Stimulated activated CD8-positive, alpha-beta memory T cell treated with anti-CD3 and anti-CD28 coated beads, Interleukin-15, amount 100 ng/mL, for 4 hours (primary cell): ENCODE measurements at places on chromosomes 1 and 21.

GRCh38 chr21:28944296-28944695, 48.4 kb downstream of the LTN1 start:
- DNase-seq: no peak

DNA sequence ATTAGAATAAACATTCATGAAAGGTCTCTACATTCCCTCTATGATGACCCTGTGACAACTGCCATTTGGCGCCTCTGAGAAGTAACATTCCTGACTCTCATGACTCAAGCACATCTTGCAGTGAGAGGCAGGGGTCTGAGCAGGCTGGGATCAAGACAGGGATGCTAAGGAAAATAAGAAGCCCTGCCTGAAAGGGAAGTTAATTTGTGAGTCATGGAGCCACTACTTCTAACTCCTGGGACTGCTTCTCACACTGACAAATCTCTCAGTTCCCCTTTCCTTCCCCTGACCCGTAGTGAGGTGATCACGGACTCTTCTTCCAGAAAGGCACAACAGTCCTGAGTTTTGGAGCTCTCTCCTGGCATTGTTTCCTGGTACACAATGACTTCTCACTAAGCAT, 231.9 kb downstream of the TNR start:
- no peak for DNase-seq

DNA sequence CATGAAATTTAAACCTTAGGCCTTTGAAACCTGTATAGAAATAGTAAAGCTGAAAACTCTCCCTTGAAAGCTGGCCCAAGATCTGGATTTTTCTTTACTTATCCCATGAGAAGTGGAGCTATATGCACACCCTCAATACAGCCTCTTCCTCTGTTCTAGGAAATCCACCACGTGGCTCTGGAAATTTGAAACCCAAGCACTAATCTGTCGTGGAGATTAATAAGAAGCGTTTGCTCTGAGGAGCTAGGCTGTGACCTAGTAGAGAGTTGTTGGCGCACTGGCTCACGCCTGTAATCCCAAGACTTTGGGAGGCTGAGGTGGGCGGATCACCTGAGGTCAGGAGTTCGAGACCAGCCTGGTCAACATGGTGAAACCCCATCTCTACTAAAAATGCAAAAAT, 291.3 kb upstream of the PLXNA2 start:
- no peak for DNase-seq

GRCh38 chr1:191618181-191618580, 540.1 kb upstream of the RGS18 start:
- no peak for DNase-seq

- DNase-seq: no peak
These were observed 65.4 kb downstream of the TOMM20 start for GRCh38 chr1:235063068-235063765.

- no peak for DNase-seq
These were observed 46.9 kb upstream of the PRRC2C start for GRCh38 chr1:171438441-171438840.

DNA sequence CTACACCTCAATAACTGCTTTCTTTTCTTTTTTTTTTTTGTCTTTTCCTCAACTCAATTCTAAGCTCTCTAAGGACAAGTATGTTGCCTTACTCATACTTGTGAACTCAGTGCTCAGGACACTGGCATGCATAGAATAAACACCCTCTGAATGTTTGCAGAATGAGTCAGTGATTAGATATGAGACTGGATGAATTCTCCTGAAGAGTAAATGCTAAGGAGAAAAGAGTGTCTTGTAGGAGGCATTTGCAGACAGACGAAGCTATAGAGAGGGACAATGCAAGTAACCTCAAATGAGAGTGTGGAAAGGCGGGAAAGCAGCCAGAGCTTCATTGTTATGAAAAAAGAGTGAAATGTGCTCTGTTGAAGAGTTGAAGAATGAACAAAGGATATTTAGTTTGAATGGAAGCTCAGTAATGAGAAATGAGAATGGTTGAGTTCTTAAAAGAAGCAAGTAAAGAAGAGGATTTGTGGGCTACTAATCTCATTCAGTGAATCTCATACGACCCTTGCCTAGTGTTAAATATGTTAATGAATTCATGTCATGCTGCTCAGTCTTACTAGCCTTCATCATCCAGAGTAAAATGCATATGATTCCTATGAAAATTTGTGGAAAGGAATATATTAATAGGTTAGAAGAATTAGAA, 166.1 kb upstream of the DPYD start:
- DNase-seq: no peak

- DNase-seq: no peak
These were observed 2.4 kb upstream of the PARS2 start for GRCh38 chr1:54766726-54767125.

DNA sequence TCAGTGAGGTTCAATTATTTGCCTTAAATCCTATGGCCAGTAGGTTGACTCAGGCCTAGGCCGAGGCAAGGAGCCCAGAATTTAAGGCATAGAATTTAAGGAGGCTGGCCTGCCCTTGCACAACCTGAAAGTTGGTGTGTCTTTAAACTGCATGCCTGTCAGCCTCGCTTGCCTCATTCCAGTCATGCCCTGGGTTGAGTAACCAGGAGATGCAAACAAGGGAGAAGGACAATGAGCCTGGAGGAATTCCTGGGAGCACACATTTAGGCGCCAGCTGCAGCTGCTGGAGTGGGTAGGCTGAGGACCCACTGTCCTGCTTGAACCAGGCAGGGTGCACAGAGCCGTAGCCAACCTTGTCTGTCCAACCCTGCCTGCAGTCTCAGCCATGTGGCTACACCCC, 11.7 kb downstream of the CD2 start:
- no peak for DNase-seq

DNA sequence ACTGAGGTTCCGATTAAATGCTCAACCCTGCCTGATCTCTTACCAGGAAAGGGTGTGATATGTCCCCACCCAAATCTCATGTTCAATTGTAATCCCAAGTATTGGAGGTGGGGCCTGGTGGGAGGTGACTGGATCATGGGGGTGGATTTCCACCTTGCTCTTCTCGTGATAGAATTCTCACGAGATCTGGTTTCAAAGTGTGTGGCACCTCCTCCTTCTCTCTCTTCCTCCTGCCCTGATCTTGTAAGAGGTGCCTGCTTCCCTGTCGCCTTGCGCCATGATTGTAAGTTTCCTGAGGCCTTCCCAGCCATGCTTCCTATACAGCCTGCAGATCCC, 34.9 kb downstream of the RSPH1 start:
- DNase-seq: no peak

DNA sequence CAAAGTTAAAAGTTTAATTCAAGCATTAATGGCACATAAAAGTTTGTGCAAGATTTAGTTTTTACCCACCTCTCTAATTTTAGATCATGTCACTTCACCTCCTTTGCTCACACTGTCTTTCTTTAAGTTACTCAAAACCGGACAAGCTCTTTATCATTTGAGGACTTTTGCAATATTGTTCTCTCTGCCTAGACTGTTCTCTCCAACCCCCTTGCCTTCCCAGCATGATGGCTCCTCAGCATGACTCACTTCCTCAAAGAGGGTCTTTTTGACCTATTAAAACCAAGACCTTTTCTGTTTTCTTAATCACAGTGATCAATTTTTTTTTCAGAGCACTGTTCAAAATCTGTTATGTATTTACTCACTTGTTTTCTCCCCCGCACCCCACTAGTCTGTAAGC, 61.3 kb downstream of the XKR8 start:
- DNase-seq: no peak

- no peak for DNase-seq
These were observed 239.4 kb upstream of the ST6GALNAC5 start for GRCh38 chr1:76627901-76628300.

DNA sequence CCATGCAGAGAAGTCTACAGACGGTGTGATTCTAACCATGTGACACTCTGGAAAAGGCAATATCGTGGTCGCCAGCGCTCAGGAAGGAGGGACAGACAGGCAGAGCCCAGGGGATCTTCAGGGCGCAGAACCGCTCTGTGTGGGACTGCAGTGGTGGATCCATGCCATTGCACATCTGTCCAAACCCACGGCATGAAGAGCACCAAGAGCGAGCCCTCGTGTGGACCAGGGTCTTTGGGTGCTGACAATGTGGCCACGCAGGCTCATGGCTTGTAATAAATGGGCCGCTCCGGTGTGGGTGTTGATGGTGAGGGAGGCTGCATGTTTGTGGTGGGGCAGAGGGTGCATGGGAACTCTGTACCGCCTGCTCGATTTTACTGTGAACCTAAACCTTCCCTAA, 25.3 kb upstream of the POFUT2 start:
- no peak for DNase-seq

DNA sequence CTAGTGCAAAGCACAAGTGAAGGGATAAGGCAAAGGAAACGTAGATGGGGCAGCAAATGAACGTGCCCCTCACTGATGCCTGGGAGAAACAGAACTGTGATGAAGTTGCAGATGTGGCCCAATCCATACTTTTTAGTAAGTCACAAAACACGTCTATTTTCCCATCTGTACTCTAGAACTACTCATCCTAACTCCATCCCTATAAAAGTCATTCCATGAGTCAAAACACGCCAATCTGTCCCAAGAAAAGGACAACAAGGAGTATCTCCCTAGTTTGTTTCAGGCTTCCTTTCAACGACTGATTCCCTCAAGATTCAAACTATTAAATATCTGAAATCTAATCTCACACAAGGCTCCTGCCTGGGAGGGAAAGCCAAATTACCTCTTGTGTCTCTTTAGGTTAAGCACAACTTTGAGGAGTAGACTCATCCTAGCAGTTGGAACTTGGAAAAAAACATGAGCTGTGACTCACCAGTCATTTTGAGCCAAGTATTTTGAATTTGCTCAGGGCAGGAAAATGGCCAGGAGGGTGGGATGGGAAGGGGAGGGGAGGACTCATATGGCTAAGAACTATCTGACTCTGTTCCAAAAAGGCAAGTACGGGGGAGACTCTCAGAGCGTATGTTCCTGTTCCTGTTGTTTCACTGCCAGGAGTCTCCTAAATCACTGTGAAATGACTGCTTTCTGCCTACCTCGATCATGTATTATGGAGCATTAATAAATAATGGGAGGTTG, 214.5 kb upstream of the CAMK1G start:
- DNase-seq: no peak

- DNase-seq: no peak
These were observed 4.5 kb downstream of the NPL start for GRCh38 chr1:182794091-182794490.

- DNase-seq: no peak
These were observed 1.7 kb downstream of the KIF21B start for GRCh38 chr1:201021630-201022492.

DNA sequence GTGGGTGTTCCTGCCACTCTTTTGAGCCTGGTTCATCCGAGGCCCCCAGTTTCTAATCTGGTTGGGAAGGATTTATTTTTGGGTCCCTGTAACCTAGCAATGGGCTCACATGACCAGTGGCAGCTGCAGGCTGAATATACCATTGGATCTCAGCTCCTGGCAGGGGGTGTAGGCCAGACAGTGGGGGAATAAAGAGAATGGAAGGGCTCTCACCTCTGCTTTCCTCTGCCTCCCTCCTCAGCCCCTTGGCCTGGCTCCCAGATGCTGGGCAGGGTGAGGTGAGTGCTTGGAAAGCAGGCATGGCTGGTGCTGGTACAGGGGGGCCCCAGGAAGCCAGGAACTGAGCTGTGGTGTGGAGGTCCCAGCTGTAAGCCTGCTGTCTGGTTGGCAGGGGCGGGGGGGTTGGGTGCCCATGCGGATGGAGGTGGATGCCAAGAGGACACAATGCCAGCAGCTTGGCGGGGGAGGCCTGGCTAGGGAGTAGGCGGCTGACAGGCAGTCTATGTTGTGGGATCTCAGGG, 3.6 kb upstream of the GPR61 start:
- no peak for DNase-seq

- DNase-seq: no peak
These were observed 378.5 kb downstream of the SMYD3 start for GRCh38 chr1:246128494-246129069.

- DNase-seq: no peak
These were observed 151.4 kb upstream of the KIAA0040 start for GRCh38 chr1:175343945-175344344.

DNA sequence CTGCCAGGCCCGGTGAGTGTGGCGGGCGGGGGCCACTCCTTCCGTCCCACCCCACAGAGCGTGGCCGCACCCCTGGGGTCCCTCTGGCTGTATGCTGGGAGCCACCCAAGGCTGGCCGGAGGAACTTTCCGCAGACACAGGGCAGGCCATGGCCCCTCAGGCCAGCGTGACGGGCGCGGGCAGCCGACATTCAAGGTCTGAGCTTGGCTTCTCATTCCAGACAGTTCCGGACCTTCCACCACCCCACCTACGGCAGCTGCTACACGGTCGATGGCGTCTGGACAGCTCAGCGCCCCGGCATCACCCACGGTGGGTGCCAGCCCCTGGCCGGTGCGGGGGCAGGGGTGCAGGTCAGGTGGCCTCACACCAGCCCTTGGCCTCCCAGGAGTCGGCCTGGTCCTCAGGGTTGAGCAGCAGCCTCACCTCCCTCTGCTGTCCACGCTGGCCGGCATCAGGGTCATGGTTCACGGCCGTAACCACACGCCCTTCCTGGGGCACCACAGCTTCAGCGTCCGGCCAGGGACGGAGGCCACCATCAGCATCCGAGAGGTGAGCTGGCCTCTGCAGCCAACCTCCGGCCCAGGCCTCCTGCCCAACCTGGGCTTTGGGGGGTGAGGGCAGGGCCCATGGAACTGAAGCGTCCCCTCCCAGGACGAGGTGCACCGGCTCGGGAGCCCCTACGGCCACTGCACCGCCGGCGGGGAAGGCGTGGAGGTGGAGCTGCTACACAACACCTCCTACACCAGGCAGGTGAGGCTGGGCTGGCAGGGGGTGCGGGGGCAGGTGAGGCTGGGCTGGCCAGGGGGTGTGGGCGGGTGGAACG, 7.3 kb downstream of the SCNN1D start:
- no peak for DNase-seq

- no peak for DNase-seq
These were observed 556 bp upstream of the RYR2 start for GRCh38 chr1:237041461-237041794.

- no peak for DNase-seq
These were observed 20.4 kb downstream of the TOMM20 start for GRCh38 chr1:235108185-235108593.

DNA sequence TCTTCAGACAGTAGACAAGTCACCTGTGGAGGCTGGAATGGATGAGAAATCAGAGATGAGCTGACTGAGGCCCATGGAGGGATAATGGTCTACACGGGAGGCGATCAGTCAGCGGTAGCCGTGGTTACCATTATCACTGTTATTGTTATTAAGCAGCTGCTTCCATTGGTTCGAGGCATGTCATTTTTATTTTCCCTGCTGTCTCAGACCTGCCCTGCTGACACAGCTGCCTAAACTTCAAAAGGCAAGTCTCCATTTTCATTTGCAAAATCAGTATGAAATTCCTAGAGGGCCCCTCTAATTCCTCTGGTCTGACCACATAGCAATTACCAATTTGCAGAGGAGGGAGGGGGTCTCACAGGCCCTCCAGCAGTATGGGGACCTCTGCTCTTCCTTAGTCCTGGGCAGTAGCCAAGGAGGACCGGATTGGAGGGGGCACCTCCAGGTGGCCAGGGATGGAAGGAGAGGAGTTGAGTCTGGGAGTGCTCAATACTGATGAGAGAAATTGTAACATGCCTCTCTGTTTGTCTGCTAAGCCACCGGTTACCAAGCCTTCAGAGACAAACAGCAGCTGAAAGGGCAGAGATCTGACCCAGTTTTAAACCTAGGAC, 184.2 kb downstream of the TRABD2B start:
- no peak for DNase-seq
